ENCODE measurements at places on chromosomes 1 and 21.

GRCh38 chr1:15850471-15851001, 3.0 kb downstream of the SPEN start:
- no peak for DNase-seq

GRCh38 chr1:178548108-178548507, 35.2 kb downstream of the TEX35 start:
- no peak for DNase-seq

DNA sequence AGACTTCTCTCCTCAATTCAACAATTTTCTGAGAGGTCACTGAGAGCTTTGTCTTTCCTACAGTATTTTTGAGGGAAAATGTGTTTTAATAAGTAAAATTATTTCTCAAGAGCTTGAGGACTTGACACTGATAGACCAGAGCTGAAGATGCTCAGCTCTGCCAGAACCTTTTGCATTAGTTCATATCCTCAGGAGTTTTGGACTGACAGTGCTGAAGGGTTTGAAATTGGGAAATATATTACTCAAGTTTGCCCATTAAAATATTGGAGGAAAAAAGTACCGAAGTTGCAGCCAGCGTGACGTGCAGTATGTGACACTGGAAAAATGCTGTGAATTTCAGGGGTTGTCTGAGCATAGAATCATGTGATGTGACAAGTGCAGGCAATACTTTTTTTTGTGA, 346.6 kb upstream of the DPYD start:
- no peak for DNase-seq

DNA sequence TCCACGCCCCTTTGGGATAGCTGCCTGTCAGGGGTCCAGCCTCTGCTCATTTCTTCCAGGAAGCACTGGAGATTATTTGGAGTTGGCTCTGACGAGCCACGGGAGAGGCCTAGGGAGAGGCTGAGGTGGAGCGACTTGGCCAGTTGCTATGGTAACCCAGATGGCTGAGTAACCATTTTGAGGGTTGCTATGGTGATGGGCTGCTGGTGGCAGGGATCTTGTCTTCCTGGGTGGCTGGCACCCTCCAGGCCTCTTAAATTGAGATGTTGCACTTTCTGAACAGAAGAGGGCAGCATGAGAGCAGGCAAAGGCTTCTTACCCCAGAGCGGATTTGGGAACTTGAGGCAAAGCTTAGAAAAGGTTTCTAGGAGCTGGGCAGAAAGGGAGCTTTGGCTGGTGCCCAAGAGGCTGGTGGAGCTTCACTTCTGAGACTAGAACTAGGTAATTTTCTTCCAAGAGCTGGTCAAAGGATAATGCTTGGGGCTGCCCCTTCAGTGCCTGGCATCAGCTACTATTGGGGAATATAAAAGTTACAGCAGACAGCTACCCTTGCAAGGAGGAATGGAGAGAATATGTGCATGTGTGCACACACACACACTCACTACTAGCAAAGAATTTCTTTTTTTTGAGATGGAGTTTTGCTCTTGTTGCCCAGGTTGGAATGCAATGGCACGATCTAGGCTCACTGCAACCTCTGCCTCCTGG, 72.5 kb downstream of the NDUFS5 start:
- peak; percentile 23 for DNase-seq

- DNase-seq: no peak
Measured at GRCh38 chr1:30789388-30790255, 32.0 kb upstream of the LAPTM5 start.

- DNase-seq: no peak
Measured at GRCh38 chr1:26822737-26823395, 3.6 kb upstream of the ZDHHC18 start.

DNA sequence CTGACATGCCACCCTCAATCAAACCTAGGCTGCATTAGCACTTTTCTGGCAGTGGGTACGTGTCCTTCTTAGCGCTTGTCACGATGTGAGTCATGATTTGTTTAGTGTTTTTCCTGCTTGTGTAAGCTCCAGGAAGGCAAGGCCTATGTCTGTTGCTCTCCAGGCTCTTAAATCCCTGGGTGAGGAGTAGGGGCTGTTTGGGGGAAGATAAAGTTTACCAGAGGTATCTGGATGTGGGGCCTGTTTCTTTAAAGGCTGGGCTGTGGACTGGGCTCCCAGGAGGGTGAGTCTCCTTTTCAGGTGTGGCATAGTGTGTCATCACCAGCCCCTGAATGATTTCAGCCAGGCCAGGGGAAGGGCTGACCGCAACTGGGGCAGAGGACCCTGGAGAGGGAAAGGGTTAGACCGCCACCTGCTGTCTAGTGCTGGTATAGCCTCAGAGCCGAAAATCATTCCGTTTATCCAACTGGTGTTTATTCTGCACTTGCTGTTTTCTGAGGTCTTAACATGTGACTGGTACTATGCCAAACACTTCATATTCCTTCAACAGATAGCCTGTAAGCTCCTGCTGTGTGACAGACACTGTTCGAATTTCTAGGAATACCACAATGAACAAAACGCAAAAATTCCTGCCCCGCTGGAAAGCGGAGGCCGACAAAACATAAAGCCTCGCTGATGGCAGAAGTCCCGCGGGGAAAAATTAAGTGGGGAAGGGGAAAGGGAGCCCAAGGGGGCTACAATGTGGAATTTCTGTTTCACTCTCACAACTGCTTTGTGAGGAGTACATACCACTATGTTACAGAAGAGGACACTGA, 9.7 kb downstream of the SERINC2 start:
- DNase-seq: peak; percentile 22

- no peak for DNase-seq
Measured at GRCh38 chr1:40299366-40300248, 17.5 kb downstream of the COL9A2 start.

- DNase-seq: no peak
Measured at GRCh38 chr1:201288765-201289164, 5.5 kb downstream of the PKP1 start.

GRCh38 chr1:172397633-172398032, 22.9 kb upstream of the C1orf105 start:
- no peak for DNase-seq

- DNase-seq: no peak
Measured at GRCh38 chr1:25821630-25822091, 1.9 kb downstream of the MTFR1L start.

Measured in activated CD8-positive, alpha-beta memory T cell treated with anti-CD3 and anti-CD28 coated beads for 4 hours (primary cell).